ENCODE measurements at places on chromosomes 3 and 15. TPM values are rescaled to one million over a fixed set of nuclear protein-coding genes. Genes with fewer than 3 reads are reported as not detected.
A peak's percentile ranks its signal among the peaks of the same experiment; 100 is the strongest.

- peak overlapping the region; percentile 54 for H3K27ac ChIP-seq
- no peak for DNase-seq
- H3K36me3 ChIP-seq, result no peaks in the 10 kb centered on the region
- H3K4me1 ChIP-seq, result peaks cover 48% of the 10 kb centered on the region
Observed at GRCh38 chr3:14990780-14991148, 43.4 kb downstream of the NR2C2 start.

DNA sequence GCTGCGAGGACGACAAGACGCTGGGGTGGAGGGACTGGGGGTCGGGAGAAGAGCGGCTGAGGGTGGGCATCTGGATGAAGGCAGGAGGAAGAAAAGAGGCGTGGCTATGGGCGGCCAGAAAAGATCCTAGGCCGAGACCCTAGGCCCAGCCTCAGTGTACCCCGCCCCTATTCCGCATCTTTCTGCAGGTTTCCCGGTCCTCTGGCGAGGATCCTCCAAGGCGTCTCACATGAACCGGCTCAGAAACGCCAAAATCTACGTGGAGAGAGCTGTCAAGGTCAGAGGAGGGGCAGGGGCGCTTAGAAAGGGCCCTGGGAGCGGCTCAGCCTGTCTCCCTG lies 340 bp downstream of the TTLL3 start:
- DNase-seq, result no peak
- H3K27me3 ChIP-seq, result no peaks in the 10 kb centered on the region
- H3K27ac ChIP-seq, result peak overlapping the region; percentile 72
- H3K36me3 ChIP-seq, result no peaks in the 10 kb centered on the region
- peaks cover 6% of the 10 kb centered on the region for H3K4me1 ChIP-seq

GRCh38 chr3:141699324-141699723 lies 38.8 kb upstream of the RNF7 start:
- H3K4me1 ChIP-seq, result no peaks in the 10 kb centered on the region
- H3K27ac ChIP-seq, result no peak overlapping the region
- no peaks in the 10 kb centered on the region for H3K36me3 ChIP-seq

- no peak for DNase-seq
- no peaks in the 10 kb centered on the region for H3K36me3 ChIP-seq
- no peak overlapping the region for H3K4me3 ChIP-seq
- peaks cover 5% of the 10 kb centered on the region for H3K4me1 ChIP-seq
- no peak overlapping the region for H3K27ac ChIP-seq
- H3K27me3 ChIP-seq, result no peaks in the 10 kb centered on the region
Observed at GRCh38 chr3:29067007-29067406, 213.9 kb upstream of the RBMS3 start.

DNA sequence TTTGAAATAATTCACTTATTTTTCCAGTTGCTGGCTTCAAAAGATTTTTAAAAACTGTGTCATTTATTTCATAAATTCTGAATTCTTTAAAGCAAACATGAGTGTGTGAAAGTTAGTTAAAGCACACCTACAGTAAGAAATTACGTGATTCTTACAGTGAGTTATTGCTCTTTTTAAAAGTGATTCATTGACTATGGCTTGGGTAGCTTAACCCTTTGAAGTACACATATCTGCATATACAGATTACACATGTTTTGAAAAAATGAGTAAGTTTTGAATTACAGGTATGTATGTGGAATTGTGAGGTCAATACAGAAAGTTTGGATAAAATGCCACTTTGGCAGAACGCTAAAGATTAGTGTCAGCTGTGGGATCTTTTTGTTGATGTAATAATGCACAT lies 64.5 kb upstream of the MBNL1 start:
- DNase-seq, result no peak
- no peaks in the 10 kb centered on the region for H3K27me3 ChIP-seq
- H3K4me1 ChIP-seq, result peaks cover 11% of the 10 kb centered on the region
- no peaks in the 10 kb centered on the region for H3K36me3 ChIP-seq
- peak overlapping the region; percentile 63 for H3K27ac ChIP-seq

GRCh38 chr15:101480613-101481380 lies 8.7 kb downstream of the PCSK6 start:
- H3K27ac ChIP-seq, result no peak overlapping the region
- H3K4me1 ChIP-seq, result peaks cover 9% of the 10 kb centered on the region
- no peak for DNase-seq
- no peaks in the 10 kb centered on the region for H3K36me3 ChIP-seq
- no peaks in the 10 kb centered on the region for H3K27me3 ChIP-seq

DNA sequence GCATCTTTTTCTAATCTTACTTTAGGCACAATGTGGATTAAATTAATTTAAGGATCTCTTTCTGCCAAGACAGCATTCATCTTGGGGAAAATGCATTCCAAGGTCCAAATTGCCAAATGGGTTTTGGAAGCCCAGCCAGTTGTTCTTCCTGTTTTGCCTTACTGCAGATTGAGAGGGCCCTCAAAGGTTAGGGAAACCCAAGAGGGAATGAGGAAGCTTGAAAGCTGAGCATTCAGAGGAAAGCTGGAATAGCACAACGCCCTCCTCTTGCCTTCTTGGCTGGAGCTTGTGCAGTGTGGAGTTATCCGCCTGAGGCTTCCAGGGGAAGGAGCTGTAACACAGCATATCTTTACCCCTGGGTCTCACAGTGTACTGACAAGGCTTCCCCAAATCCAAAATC lies 18.2 kb upstream of the SACM1L start:
- H3K36me3 ChIP-seq, result peaks cover 83% of the 10 kb centered on the region
- H3K4me3 ChIP-seq, result no peak overlapping the region
- H3K27ac ChIP-seq, result no peak overlapping the region
- no peaks in the 10 kb centered on the region for H3K27me3 ChIP-seq

GRCh38 chr3:35524856-35525255 lies 114.5 kb upstream of the ARPP21 start:
- H3K4me1 ChIP-seq, result no peaks in the 10 kb centered on the region
- DNase-seq, result no peak
- H3K27me3 ChIP-seq, result no peaks in the 10 kb centered on the region
- H3K4me3 ChIP-seq, result no peak overlapping the region
- H3K36me3 ChIP-seq, result no peaks in the 10 kb centered on the region

DNA sequence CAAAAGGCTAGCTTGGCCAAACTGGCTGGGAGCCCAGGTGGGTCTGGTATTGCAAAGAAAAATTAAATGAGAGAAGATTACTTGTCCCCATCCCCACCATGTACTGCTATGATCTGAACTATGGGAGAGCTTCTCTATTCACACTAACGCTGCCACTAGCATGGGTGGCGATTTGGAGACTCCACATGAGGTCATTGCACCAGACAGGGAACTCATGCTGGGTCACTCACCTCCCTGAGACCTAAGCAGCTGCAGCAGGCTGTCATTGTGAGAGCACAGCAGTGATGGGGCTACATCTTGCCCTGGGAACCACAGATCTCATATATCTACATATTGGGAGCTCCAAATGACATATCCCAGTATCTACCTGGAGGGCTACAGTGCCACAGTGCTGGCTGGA lies 36.3 kb upstream of the NECTIN3 start:
- DNase-seq, result no peak
- no peaks in the 10 kb centered on the region for H3K4me1 ChIP-seq

DNA sequence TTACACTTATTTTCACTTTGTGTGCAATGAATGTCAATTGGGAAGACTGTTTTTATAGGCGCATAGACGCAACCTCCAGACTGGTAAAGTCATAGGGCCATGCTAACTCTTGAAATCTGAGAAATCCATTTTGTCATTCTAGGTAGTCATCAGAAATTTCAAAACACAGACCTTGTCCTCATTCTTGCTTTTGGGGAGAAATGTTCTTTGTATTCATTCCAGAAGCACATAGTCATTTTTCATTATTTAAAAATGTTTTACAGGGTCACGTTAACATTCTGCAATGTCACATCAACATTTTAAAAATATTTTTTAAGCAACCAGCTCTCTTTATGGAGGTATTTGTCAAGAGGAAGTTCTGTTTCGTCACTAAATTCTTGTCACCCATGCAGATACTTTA lies 898.4 kb downstream of the PDCD6IP start:
- no peaks in the 10 kb centered on the region for H3K27me3 ChIP-seq
- no peak overlapping the region for H3K4me3 ChIP-seq
- H3K4me1 ChIP-seq, result no peaks in the 10 kb centered on the region
- H3K27ac ChIP-seq, result no peak overlapping the region

DNA sequence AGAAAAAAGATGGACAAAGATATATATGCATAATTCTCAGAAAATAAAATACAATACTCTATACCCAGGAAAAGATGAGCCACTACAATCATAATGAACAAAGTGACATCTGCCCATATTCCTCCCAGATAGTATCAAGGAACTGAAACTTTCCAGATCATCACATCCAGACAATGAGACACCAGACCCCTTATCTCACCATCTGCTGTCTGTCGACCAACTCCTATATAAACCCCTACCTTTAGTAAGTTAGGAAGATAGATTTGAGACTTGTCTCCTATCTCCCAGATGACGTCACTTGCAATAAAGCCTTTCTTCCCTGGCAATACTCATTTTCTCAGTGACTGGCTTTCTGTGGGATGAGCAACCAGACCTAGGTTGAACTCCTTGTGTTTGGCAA lies 1071.6 kb downstream of the PLOD2 start:
- no peak overlapping the region for H3K27ac ChIP-seq
- no peak overlapping the region for H3K4me3 ChIP-seq
- H3K4me1 ChIP-seq, result no peaks in the 10 kb centered on the region
- H3K36me3 ChIP-seq, result no peaks in the 10 kb centered on the region
- no peak for DNase-seq

GRCh38 chr3:58116161-58116955 lies 94.4 kb downstream of the DNASE1L3 start:
- H3K4me3 ChIP-seq, result no peak overlapping the region
- H3K27ac ChIP-seq, result no peak overlapping the region
- peaks cover 9% of the 10 kb centered on the region for H3K36me3 ChIP-seq
- no peak for DNase-seq
- no peaks in the 10 kb centered on the region for H3K27me3 ChIP-seq

GRCh38 chr3:20700714-20701113 lies 514.7 kb upstream of the SGO1 start:
- no peaks in the 10 kb centered on the region for H3K4me1 ChIP-seq
- DNase-seq, result no peak
- no peak overlapping the region for H3K27ac ChIP-seq

DNA sequence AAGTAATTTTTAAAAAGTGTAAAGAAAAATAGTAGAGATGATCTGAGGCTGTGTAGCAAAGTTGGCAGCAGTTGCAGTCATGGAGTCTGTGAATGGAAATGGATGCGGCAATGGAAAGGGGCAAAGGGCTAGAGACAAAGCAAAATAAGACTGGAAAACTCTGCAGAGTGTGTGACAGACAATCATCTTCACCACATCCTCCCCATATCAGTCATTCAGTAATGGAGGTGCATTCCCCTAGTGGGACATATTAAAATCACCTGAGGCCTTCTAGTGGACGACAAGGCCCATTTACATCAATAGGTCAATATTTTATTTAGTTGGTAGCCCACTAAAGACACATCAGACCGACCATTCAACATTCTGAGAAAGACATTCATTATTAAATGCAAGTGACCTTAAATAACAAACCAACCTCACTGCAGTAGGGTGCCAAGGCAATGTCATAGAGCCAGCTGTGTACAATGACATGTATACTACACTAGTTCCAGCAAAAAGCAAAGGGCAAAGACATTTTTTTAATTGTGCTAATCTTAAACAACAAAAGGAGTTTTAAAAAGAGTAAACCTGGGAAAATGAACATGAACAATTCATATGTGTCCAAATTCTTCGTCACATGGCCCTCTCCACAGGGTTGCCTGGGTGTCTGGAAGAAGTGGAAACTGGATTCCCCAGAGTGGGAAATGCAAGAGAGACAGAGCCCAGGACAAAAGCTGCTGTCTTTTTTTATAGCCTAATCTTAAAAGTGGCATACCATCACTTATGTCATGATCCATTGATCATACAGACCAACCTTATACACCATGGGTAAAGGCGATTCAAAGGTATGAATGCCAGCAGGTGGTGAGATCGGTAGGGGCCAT lies 15.6 kb upstream of the RAP2B start:
- no peaks in the 10 kb centered on the region for H3K4me1 ChIP-seq
- no peaks in the 10 kb centered on the region for H3K27me3 ChIP-seq
- no peaks in the 10 kb centered on the region for H3K36me3 ChIP-seq
- H3K27ac ChIP-seq, result no peak overlapping the region
- no peak for DNase-seq
- no peak overlapping the region for H3K4me3 ChIP-seq

GRCh38 chr15:33737687-33738601 lies 230.4 kb upstream of the CHRM5 start:
- H3K4me1 ChIP-seq, result no peaks in the 10 kb centered on the region
- no peak for DNase-seq
- H3K36me3 ChIP-seq, result no peaks in the 10 kb centered on the region
- H3K4me3 ChIP-seq, result no peak overlapping the region
- H3K27ac ChIP-seq, result no peak overlapping the region
- no peaks in the 10 kb centered on the region for H3K27me3 ChIP-seq

GRCh38 chr3:47652142-47652541 lies 73.5 kb upstream of the CSPG5 start:
- H3K36me3 ChIP-seq, result peaks cover 32% of the 10 kb centered on the region
- peaks cover 2% of the 10 kb centered on the region for H3K4me1 ChIP-seq
- H3K27me3 ChIP-seq, result no peaks in the 10 kb centered on the region
- no peak overlapping the region for H3K27ac ChIP-seq
- no peak overlapping the region for H3K4me3 ChIP-seq

DNA sequence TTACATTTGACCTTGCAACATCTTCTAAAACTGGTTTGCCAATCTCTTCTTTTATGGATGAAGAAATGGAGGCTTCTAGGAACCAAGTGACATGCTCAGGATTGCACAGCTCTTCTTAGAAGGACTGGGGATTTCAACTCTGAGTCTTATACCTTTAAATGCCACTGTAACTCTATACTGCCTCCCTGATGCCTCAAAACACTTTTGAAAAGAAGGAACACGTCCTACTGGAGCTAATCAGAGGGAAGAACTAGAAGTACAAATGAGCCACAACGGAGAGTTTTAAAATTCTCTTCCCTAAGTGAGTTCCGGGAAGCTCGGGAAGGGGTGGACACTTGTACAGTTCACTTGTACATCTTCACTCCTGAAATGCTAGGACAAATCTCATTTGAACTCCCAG lies 949 bp upstream of the MITF start:
- H3K4me1 ChIP-seq, result no peaks in the 10 kb centered on the region
- peak overlapping the region; percentile 89 for H3K4me3 ChIP-seq
- H3K36me3 ChIP-seq, result no peaks in the 10 kb centered on the region
- DNase-seq, result no peak
- H3K27ac ChIP-seq, result peak overlapping the region; percentile 89
- no peaks in the 10 kb centered on the region for H3K27me3 ChIP-seq

The CCDC39 gene
- total RNA-seq, result not detected

The MGLL gene
- total RNA-seq, result 84.7 TPM

The CD200R1 gene
- total RNA-seq, result 0.23 TPM

The TGM5 gene
- total RNA-seq, result not detected

The CPB1 gene
- 27.7 TPM for total RNA-seq

The MST1R gene
- 8.9 TPM for total RNA-seq

The SHC4 gene
- 2.9 TPM for total RNA-seq

The CFAP161 gene
- total RNA-seq, result 0.84 TPM

The GABRA5 gene
- not detected for total RNA-seq

The MCF2L2 gene
- total RNA-seq, result 0.52 TPM

The DLL4 gene
- 13.5 TPM for total RNA-seq

The FANCD2 gene
- total RNA-seq, result 1.4 TPM

The TM4SF18 gene
- total RNA-seq, result 8.9 TPM

Measured in heart left ventricle (tissue), 16 donors.